ENCODE measurements at places on chromosomes 5 and 9.

GRCh38 chr5:56467176-56467717, 234.1 kb upstream of the ANKRD55 start:
- no peak for DNase-seq

DNA sequence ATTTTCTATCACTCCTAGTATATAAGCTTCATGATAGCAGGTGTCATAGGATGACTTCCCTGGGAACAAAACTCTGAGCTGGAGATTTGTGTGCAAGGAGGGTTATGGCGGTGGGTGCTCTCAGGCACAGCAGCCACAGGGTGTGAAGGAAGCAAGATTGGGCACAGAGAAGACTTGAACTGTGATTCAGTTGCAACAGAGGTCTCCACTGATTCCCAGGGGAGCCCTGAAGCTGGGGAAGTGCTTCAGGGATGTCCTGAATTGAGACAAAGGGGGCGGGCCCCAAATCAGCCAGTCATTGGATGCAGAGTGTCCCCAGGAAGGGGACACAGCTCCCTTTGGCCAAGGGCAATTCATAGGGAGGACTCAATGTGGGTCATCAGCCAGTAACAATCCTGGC, 44.4 kb upstream of the ANKRD55 start:
- DNase-seq = no peak

GRCh38 chr5:53825016-53825415, 264.6 kb downstream of the NDUFS4 start:
- DNase-seq = no peak

DNA sequence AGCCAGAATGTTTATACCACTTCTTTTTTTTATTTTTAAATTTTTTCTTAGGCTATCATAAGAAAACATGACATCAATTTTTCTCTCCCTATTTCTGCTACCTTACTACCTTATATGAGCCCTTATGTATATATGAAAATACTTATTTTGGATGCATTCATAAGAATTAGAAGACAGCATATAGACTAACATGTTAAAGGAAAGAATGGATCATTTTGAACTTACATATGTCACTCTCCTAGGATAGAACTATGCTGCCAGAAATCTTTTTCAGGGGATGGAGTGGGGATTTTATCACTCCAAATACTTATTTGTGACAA, 51.8 kb downstream of the SNX24 start:
- DNase-seq = no peak

DNA sequence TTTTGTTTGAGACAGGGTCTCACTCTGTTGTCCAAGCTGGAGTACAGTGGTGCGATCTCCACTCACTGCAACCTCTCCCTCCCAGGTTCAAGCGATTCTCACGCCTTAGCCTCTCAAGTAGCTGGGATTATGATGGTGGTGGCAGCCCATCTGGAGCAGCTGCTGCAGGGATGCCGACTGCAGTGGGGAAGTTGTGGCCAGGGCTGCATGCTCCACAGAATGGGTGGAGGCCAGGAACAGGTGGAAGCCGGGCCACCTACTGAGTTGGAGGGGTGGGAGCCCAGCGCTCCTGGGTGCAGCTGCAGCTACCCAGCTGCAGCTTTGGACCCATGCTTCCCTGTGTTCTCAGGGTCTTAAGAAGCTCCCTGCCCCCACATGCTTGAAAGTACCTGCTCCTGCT, 99.7 kb downstream of the SCAI start:
- no peak for DNase-seq

DNA sequence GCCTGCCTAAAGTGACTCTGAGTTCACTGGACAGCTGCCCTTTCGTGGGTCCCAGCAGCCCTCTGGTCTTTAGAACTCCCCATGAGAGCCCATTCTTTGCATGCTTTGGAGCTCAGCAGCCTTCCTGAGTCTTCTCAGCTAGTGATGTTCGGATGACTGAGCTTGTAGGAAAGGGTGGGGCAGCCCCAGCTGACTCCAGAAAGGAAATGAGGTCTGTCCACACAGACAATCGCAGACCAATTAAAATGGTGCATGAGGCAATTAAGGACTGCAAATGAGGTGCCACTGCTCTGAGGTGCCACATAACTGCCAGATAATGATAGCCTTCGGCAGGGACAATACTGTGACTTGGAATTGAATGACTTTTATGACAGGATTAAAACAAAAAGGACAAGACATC, 25.4 kb upstream of the TOMM5 start:
- no peak for DNase-seq

DNA sequence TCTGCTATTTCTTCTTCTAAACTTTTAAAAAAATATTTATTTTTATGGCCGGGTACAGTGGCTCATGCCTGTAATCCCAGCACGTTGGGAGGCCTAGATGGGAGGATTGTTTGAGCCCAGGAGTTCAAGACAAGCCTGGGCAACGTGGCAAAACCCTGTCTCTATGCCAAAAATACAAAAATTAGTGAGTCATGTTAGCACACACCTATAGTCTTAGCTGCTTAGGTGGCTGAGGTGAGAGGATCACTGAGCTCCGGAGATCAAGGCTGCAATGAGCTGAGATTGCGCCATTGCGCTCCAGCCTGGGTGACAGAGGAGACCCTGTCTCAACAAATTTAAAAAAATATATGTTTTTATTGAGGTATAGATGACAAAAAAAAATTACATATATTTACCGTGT, 5.6 kb downstream of the AP3S1 start:
- no peak for DNase-seq

Measured in stimulated activated CD4-positive, alpha-beta T cell treated with anti-CD3 and anti-CD28 coated beads, Interleukin-1b, Interleukin-23, amount 100 ng/mL, for 1 hour (primary cell).